C1 segment of cervical spinal cord (tissue), 14 donors: ENCODE measurements at places on chromosomes 5 and 9.

DNA sequence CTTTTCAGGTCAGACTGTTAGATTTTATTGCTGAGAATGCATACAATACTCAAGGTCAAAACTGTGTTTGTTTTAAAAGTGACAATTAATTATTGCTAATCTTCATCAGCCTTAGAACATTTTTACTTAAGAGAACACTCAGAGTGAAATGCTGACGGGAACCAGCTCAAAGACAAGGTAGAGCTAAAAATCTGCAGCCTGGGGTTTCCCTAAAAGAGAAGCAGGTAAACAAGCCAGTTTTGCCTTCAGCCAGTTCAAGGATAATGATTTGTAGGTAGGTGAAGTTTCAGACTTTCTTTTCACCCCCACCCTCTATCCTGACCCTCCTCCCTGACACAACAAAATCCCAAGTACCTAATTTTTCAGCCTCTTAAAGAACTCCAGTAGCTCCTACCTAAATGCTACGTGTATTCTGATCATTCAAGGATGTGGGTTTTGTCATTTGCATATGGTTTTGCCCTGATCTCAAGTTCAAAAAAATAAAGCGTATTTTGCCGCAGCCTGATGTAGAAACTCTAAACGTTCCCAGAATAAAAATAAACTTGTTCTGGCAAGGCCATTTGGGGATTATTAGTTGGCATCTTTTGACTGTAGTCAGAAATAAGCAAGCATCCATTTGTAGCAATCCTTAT is 407.2 kb downstream of the EFNA5 start:
- no peak for DNase-seq

GRCh38 chr5:52814352-52815148 is 26.8 kb downstream of the ITGA1 start:
- no peak for DNase-seq

DNA sequence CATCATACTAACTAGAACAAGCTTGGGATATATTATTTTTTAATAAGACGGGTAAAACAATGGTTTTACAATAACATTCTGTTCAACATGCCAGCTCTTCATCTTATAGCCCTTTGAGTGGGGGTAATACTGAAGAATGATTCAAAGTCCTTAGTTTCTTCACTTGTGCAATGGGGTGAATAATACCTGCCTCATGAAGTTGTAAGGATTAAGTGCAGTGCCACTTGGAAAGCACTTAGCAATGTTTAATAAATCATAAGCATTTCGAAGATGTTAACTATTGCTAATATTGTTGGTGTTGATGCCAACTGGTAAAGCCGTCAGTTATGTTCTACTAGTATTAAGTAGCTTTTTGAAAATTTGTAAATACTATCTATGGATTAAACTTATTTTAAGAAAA is 38.0 kb downstream of the TNPO1 start:
- no peak for DNase-seq

- no peak for DNase-seq
Observed at GRCh38 chr5:81177061-81177460, 56.1 kb upstream of the CKMT2 start.

GRCh38 chr5:145360936-145361335 is 474.2 kb downstream of the PRELID2 start:
- DNase-seq: no peak

DNA sequence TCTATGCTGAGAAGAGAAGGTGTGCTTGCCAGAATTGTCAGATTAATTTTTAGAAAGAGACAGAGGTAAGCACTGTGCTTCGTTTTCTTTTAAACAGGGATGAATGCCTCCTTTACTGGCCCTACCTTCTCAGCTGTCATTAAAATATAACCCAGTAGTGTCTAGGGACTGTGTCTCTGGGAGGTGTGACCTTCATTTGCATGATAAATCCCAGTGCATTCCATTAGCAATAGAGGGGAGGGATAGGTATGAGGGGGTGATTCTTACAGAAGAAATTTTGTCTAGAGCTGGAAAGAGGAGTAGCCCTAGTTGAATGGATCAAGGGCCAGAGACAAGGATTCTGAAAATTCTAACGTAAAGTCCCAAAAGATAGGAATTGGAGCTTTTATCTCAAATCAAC is 351.5 kb downstream of the BNC2 start:
- DNase-seq: no peak

DNA sequence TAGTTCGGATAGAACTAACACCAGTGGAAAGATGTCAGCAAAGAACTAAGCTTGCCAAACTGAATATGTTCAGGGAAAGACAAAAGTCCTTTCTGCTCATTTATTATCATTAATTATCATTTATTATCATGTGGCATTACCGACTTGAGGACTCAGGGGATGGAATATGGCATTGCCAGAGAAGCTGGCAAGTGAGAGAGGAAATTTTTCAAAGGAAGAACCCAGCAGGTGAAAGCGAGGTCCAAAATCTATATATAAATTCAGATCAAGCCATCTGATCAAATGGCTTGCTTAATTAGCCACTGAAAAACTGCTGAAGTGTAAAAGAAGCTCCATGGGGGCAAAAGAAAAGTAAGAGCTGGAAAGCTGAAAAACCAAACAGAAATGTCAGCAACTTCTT is 1049.6 kb upstream of the SEMA6A start:
- no peak for DNase-seq
